T-helper 9 cell (primary cell): ENCODE measurements at places on chromosomes 12 and 14.

GRCh38 chr14:54719406-54719805 is 152.5 kb downstream of the SAMD4A start:
- DNase-seq = no peak

DNA sequence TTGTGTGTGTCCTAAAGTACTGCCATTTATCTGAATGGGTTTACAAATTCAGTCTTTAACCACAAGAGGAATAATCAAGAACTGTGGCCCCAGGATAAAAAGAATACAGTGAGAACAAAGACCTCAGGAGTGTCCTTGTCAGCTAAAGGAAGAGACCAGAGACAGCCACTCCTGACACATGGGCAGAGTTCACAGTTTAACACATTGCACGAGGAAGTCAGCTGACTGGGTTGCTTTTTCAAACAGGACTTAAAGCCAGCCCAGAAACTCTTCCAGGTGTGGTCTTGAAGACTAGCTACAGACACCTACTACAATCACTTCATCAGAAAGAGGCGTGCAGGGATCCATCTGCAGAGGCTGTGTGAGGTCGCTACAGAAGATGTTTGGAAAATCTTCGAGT is 42.8 kb downstream of the GNS start:
- DNase-seq = no peak

GRCh38 chr12:31326736-31327659 is 1.0 kb upstream of the SINHCAF start:
- DNase-seq = no peak

DNA sequence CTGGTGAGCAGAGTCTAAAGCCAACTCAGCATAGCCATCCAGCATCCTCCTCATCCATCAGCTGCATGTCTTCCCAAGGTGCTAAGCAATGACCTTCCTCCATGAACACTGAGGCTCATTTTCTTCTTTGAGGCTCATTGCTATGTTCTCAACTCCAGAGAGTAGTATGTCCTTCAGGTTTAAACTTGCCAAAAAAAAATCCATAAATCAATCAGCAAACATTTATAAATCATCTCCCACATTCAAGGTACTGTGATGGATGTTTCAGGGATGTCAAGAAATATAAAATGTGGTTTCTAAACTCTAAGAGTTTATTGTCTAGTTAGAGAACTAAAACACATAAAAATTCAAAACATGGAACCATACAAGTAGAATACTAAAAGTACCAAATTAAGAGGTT is 29.8 kb upstream of the MDM1 start:
- no peak for DNase-seq

DNA sequence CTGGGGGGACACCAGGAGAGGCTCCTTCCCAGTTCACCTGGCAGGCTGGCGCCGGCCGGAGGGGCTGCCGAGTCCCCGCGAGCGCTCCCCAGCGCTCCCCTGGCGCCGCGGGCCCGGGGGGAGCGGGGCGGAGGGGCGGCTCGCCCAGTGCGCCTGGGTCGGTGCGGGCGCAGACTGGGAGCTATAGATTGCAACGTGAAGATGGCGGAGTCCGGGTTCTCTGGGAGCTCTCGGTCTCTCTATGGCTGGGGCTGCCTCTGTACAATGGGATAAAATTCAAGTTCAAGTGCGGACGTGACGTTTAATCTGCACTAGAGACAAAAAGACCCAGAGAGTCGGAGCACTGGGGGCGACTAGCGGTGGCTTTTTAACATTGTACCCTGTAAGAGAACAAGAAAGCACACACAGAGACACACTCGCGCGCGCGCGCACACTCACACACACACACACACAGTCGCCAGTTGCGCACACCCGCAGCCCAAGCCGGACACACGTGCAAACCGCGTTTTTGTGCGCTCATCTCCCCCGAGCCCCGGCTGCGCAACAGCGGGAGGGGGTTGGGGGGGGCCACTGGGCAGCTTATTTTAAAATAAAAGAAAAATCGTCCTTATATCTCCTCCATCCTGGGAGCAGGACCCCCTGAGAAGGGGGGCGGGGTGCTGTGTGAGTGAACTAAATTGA is at the start of gene BCL11B:
Gene BCL11B, minus strand, starts transcription at position 247 of the 681 bp plus-strand sequence. CDS start 979 bp downstream, outside the sequence.
- DNase-seq = peak; percentile 75

DNA sequence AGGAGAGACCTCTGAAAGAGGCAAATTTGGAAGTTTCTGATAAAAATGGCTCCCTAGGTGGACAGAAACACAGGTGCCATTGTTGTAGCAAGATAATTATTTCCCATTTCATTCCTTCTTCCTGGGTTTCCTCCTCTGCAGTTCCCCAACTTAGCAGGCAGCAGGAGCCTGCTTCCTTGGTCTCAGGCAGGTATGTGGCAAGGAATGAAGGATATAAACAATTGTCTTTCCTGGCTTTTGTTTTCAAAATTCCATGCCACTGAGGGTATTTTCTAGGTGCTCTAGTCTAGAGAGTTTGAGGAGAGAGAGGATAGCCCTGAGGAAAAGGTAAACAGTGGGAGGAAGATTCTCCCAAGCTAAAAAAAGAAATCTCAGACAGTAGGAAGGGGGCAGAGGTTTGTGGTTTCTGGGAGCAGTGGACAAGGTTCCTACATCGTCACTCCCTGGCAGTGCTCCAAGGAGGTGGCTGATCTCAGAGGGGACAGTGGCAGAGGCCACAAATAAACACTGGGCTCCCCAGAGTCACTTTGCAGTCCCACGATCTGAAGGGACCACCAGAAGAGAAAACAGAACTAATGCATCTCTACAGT is 82.6 kb upstream of the IGF1 start:
- no peak for DNase-seq

DNA sequence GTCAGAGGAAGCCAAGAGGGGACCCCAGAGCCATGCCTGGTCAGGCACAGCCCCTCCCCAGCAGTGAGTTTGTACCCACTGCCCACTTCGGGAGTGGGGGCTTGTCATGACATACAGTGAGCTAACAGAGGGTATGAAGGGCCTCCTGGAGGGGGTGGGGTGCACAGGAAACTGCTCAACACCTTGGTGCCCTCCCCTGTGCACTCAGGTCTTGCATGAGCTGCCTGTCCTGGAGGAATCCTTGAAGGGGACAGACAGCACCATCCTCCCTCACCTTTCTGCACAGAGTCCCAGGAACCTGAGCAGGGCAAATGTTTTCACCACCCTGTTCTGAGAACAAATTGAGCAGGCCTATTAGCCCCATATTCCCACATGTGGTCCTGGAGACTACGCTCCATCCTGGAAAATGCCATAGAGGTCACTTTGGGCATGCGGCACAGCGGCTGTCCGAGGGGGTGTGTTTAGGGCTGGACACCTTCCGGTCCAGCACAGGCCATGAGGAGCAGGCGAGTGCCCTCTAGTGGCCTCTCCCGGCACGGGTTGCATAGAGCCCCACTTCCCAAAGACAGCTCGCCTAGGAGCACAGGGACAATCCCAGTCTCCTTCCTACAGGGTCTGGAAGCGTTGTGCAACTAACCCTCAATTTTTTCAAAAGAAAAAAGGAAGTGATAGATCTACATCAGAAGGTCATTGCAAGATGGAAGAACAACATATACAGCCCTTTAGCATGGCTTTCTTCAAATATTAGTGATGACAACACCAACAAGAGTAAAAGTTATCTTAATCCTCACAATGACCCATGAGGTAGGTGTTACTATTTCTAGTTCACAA is 31.9 kb upstream of the ZFP36L1 start:
- peak; percentile 34 for DNase-seq
